Substantia nigra (tissue), 51 donors: ENCODE measurements at places on chromosomes 3 and 15.
A peak's percentile ranks its signal among the peaks of the same experiment; 100 is the strongest.

DNA sequence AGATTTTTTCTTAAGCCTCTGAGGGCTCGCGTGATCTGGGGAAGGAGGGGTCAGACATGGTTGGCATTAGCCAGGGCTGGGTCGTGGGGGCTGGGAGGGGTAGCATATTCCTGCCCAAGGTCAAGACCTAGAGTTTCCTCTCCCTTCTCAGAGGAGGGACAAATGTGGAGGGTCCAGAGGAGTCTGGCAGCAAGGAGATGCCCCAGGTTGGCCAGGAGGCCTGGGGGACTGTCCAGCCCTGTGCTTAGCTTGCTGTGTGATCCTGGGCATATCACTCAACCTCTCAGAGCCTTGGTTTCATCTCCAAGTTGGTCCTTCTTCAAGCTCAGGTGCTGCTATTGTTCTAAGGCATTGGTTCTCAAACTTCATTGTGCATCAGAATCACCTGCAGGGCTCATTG is 9.1 kb upstream of the CAMP start:
- DNase-seq, result no peak

DNA sequence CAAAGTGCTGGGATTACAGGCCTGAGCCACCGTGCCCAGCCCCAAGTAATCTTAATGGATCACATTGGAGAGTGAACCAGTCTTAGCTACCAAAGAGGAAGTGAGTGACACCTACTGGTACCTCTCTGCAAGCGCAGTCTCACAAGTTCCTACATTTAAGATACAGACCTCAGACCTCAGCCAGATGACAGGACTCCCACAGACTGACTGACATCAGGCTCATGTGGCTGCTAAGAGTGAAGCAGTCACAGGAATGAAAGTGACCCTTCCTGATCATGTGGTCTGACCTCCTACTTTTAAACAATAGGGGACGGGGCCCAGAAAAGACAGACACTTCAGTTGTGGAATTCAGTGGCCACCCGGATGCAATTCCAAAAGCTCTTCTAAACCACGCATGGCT is 36.3 kb upstream of the GNB5 start:
- DNase-seq, result peak; percentile 22

DNA sequence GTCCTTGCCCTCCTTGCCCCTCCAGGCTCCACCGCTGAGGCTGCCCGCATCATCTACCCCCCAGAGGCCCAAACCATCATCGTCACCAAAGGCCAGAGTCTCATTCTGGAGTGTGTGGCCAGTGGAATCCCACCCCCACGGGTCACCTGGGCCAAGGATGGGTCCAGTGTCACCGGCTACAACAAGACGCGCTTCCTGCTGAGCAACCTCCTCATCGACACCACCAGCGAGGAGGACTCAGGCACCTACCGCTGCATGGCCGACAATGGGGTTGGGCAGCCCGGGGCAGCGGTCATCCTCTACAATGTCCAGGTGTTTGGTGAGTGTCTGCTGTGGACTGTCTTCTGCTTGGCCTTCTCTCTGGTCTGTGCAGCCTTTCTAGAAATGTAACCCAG is 61.0 kb downstream of the BOC start:
- DNase-seq, result no peak

DNA sequence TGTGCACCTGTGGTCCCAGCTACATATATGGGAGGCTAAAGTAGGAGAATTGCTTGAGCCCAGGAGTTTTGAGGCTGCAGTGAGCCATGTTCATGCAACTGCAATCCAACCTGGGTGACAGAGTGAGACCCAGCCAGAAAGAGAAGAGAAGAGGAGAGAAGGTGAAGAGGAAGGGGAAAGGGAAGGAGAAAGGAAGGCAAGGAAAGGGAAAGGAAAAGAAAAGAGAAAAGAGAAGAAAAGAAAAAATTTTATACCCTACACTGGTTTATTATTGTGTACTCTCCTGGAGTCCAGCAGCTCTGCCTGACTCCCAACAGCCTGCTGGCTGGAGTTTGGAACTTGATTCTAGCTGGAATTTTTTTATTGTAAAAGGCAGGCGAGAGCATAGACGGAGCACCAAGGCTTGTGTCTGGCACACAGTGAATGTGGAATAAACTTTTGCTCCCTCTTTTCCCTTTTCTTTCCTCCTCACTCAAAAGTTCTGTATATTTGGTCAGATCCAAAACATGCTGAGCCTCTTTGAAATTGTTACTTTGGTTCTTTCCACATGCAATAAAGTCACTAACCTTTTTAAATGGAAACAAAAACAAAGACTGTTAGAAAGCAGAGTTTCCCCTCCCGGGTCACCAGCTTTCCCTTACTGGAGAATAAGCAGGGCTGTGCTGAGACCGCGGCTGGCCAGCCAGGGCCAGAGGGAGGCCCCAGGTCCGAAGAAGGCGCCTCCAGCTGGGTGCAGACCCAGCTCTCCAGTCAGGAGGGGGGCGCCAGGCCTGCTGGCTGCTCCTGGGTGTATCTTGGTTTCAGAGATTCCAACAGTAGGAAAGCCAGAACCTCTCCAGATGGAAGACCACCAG is 9.9 kb downstream of the THSD4 start:
- no peak for DNase-seq
